ENCODE measurements at places on chromosomes 5 and 9. TPM values are rescaled to one million over a fixed set of nuclear protein-coding genes. Genes with fewer than 3 reads are reported as not detected.
A peak's percentile ranks its signal among the peaks of the same experiment; 100 is the strongest.

GRCh38 chr9:135080286-135081263, 6.9 kb upstream of the OLFM1 start:
- no peak for DNase-seq

DNA sequence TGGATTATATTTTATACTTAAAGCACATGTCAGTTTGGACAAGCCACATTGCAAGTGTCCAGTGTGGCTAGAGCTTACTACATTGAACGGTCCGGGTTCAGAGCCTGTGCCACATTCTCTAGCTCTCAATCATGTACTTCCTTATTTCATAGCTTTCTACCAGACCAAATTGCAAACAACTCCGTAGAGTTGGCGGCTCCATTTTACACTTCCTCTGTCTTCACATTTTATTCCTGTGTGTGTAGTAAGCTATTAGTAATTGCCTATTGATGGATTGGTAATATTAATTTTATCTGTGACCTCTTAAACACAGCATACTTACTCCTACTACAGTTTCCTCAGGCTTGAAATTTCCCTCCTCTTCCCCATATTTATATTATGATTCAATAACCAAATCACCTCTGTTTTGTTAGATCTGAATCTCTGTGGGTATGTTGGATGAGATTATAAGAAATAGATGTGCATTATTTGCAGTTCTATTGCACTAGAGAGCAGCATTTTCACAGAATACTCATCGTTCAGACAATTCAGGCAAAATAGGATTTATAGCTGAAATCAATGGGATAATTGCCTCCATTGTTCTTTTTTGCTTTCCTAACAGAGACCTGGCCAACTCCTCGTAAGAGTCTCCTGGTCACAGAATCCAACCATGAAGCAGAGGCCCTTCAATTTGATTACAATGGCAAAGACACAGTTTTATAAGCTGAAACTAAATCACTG, 29.0 kb upstream of the C9orf72 start:
- no peak for DNase-seq

GRCh38 chr9:128349125-128349524, 8.8 kb downstream of the SLC27A4 start:
- no peak for DNase-seq

- no peak for DNase-seq
Observed at GRCh38 chr9:82020331-82020730, 31.8 kb downstream of the SPATA31D1 start.

Gene NME5
- not detected for polyA plus RNA-seq

Gene EGR1
- not detected for polyA plus RNA-seq

- no peak for DNase-seq
Observed at GRCh38 chr5:99068944-99069650, 140.3 kb upstream of the CHD1 start.

DNA sequence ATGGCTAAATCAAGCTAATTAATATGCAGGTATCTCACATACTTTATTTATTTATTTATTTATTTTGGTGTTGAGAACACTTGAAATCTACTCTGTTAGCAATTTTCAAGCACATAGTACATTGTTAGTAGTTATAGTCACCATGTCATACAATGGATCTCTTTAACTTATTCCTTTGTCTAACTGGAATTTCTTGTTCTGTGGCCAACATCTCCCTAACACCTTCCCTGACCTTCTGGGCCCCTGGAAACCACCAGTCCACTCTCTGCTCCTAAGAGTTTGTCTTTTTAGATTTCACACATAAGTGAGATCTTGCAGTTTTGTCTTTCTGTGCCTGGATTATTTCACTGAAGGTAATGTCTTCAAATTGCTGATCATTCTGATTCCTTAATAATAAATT, 229.1 kb downstream of the SEMA5A start:
- DNase-seq: no peak

DNA sequence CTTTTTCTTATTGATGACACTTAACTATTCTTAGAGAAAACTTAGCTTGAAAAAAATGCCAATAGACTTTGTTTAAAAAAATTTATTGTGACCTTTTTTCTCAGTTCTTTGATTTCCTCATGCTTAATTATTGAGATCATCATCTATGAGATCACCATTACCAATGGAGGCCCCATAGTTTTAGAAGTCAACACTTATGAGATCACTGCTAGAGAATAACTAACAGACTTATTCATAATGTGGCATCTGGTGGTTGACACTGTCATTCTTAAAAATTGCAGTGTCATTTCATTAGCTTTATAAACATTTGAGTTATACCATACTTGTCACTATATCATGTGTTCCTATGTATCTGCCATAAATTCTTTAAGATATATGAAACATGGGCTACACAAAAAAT, 14.9 kb upstream of the FEM1C start:
- no peak for DNase-seq

- DNase-seq: no peak
Observed at GRCh38 chr9:105296877-105297287, 52.4 kb downstream of the SLC44A1 start.

GRCh38 chr9:21750021-21750735, 52.3 kb upstream of the MTAP start:
- DNase-seq: no peak

DNA sequence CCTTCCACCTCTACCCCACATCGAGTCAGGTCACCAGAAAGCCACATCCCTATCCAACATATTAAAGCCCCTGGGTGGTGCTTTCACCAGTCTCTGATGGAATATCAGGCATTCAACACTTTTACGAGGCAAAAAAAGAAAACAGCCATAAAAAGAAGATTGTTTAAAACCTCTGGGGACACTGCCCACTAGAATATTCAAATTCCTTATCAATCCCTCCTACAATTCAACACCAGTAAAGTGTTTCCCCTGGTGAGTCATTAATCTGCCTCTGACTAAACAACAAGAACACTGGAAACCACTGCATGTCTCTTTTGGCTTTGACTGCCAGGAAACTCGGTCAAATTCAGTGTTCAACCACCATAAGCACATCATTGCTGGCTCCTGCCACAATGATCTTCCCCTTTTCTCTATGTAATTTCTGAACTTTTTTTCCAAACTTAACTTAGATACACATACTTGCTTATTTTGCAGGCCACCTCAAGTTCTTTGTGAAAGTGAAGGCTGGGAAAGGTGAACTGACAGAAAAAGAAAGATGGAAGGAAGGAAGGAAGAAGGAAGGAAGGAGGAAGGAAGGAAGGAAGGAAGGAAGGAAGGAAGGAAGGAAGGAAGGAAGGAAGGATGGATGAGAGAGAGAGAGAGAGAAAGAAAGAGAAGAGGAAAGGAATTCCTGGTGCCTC, 105.3 kb downstream of the PAX5 start:
- DNase-seq: no peak

GRCh38 chr9:32589083-32589723, 16.2 kb upstream of the NDUFB6 start:
- no peak for DNase-seq

GRCh38 chr5:73215531-73215890, 42.5 kb downstream of the TMEM174 start:
- no peak for DNase-seq

GRCh38 chr5:75567710-75568109, 43.5 kb upstream of the ANKDD1B start:
- DNase-seq: no peak

Gene C9
- not detected for polyA plus RNA-seq

DNA sequence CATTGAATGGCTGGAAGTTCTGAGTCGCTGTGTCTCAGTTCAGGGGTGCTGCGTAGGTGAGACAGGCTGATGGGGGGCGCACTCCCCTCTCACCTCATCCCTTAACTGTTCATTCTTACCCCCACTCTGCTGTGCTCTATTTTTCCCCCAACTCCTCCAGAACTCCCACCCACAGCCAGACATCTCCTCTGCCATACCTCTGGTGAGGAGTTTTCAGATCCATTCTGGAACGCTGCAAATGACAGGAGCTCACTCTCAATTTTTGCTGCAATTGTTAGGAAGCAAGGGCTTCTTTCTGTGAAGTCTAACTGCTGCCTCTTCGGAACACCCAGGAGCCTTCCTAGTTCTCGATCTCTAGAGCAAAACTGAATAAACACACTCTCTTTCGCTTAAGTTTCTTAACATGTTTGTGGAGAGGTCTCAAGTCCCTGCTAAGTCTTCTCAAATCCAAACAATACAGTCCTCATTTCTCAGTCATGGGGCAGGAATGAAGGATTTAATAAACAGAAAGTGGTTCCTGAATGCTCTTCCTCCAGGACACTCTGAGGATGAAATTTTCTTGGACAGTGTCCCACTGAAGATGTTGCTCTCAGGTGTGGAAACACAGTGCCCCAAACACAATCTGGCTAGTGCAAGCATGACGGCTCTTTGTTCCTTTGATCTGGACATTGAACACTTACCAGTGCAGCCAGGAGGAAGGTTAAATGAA, 387.7 kb downstream of the KDM4C start:
- DNase-seq: no peak

DNA sequence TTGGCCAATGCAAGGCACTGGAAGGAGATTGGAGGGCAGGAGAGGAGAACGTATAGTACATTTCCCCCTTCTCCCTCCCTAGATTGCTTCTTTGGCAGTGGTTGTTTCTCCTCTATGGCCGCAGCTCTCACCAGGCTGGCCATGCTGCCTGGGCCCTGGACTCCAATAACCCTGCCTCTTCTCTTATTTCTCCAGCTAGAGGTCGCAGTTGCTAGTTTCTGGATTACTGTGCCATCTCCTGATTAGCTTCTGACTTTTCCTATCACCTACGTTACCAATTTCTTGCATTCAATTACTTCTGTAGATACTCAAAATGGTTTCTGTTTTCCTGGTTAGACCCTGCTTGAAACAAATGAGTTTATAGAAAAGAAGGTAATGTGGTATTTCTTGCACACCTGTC, 2.4 kb upstream of the MACIR start:
- DNase-seq: no peak

Gene RASGRF2
- 10.0 TPM for polyA plus RNA-seq

DNA sequence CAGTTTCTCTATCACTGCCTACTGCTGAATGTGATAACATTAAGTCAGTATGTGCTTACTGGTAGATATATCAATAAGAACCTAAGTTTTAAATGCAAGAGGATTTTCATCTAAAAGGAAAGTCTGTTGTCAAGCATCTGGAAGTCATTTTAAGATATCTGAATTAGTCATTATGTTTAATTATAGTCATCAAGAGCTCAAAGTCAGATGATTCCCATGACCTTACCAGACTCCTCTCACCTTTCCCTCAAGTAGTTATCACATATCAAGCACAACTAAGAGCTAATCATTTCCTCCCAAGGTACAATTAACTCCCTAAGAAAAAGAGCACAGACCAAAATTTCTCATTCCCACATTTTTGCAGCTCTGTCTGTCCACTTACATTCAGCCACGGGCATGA, 45.5 kb downstream of the PUM3 start:
- no peak for DNase-seq

DNA sequence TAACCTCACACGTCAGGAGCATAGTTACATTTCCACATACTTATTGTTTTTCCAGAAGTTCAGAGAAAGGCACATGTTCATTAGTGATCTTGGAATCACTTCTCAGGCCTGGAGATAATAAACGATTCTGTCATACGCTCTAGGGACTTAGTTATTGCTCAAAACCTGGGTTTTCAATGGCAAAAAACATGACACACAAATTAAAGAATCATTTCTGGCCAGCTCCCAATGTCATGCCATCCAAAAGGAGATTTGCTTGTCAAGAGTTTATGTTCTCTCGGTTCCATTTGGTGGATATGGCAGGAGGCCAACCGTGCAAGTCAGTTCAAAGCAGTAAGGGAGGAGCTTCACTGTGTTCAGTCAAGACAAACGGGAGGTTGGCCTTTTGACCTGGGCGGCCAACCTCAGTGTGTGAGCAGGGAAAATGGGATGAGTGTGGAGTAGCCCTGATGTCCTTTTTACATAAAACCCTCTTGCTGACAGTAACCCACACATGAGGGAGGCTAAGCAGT, 123.4 kb downstream of the NXNL2 start:
- no peak for DNase-seq

DNA sequence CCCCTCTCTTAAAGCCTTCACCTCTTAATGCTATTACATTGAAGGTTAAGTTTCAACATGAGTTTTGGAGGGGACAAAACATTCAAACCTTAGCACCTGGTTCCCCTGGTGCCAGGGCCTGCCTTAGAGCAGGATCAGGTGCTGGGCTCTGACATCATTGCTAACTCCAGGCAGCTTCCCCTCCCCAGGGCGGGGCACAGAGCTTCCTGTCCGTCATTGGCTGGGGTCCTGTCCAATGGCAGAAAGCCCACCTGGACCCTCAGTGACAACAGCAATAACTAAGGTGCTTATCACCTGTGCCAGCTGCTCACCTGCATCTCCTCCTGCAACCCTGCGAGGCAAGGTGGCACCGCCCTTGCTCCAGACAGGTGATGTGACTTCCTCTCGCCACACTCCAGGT, 177.4 kb downstream of the NSG2 start:
- no peak for DNase-seq

- DNase-seq: no peak
Observed at GRCh38 chr9:106467113-106467864, 395.7 kb upstream of the ZNF462 start.

Gene FBN2
- not detected for polyA plus RNA-seq

- no peak for DNase-seq
Observed at GRCh38 chr5:115319007-115319406, 22.6 kb upstream of the CCDC112 start.

GRCh38 chr5:50593681-50594080, 72.8 kb upstream of the PARP8 start:
- DNase-seq: peak; percentile 59

GRCh38 chr5:126448720-126449119, 25.5 kb downstream of the GRAMD2B start:
- DNase-seq: no peak

GRCh38 chr9:107896544-107896943, 407.0 kb upstream of the KLF4 start:
- no peak for DNase-seq

DNA sequence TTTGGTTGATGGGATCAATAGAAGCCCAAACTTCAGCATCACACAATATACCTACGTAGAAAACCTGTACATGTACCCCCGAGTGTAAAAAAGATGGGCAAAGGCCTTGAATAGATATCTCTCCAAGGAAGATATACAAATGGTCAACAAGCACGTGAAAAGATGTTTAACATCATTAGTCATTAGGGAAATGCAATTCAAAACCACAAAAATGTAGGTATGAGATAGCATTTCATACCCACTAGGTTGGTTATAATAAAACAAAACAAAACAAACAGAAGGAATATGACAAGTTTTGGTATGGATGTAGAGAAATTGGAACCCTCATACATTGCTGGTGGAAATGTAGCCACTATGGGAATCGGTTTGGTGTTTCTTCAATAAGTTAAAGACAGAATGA, 33.1 kb upstream of the PPARGC1B start:
- DNase-seq: no peak

DNA sequence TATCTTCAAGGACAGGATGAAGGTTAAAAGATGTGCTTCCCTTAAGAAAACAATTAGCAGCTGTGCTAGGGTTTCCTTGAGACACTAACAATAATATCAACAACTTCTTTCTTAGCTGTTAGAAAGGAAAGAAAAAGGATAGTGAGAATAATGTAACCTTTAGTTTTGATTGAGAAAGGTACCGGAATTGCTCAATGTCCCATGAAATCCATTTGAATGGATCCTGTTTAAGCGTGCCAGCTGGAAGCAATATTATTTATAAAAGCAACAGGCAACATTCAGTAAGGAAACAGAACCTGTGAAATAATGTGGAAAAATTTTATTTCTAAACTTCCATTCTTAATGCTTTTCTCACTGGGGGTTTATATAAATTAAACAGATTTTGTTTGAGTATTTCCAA, 120.9 kb downstream of the CCDC192 start:
- no peak for DNase-seq

Gene PCDHGC5
- polyA plus RNA-seq: not detected

Gene TLX3
- polyA plus RNA-seq: not detected

Gene FAXDC2
- not detected for polyA plus RNA-seq
